Hematopoietic multipotent progenitor cell (in vitro differentiated cells): ENCODE measurements at places on chromosomes 5 and 9.

DNA sequence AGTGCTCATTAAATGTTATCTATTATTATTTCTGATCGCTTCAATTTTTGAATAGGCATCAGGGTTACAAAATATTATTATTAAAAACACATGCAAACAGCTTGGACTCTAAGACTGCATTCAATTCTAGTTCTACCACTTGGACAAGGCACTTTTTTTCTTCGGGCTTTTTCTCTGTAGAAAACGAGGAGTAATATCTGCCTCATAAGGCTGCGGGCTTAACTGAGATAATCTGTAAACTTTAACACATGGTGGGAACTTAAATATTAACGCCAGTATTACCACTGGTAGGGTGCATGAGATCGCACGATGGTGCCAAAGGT, 511 bp upstream of the SPDL1 start:
- no peak for DNase-seq

- no peak for DNase-seq
These were observed 3.9 kb upstream of the FBXO4 start for GRCh38 chr5:41921166-41921565.

- no peak for DNase-seq
These were observed 22.7 kb downstream of the TERT start for GRCh38 chr5:1272201-1272600.

DNA sequence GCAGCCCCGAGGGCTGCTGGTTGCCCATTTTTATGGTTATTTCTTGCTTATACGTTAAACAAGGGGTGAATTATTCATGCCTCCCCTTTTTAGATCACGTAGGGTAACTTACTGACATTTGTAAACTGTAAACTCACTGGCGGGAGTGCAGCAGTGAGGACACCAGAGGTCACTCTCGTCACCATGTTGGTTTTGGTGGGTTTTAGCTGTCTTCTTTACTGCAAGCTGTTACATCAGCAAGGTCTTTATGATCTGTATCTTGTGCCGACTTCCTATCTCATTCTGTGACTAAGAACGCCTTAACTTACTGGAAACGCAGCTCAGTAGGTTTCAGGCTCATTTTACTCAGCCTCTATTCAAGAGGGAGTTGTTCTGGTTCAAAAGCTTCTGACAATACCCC, 155.0 kb upstream of the PRDM9 start:
- no peak for DNase-seq

DNA sequence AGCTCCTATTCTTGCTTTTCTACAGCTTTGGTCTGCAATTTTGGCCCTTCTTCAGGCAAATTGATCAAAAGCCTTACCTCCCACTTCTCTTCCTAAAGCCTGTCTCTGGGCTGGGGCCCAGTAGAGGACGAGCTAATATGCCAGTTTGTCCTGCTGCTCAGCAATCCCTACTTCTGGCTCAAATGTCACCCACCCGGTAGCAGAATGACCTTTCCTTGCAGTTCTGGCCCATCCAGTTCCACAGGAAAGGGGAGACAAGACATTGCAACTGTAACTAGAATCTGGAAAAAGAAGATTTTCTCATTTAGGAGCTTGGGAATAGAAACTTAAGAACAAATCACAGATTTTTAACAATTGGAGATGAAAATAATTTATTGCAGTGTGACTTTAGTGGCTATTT, 261.5 kb downstream of the RAB3C start:
- DNase-seq, result no peak
